ENCODE measurements at places on chromosomes 2 and 18. TPM values are rescaled to one million over a fixed set of nuclear protein-coding genes. Genes with fewer than 3 reads are reported as not detected.
A peak's percentile ranks its signal among the peaks of the same experiment; 100 is the strongest.

MPP4 gene
- polyA plus RNA-seq, result 5.9 TPM

KLHL41 gene
- 0.17 TPM for polyA plus RNA-seq

FSIP2 gene
- polyA plus RNA-seq, result 0.17 TPM

DNA sequence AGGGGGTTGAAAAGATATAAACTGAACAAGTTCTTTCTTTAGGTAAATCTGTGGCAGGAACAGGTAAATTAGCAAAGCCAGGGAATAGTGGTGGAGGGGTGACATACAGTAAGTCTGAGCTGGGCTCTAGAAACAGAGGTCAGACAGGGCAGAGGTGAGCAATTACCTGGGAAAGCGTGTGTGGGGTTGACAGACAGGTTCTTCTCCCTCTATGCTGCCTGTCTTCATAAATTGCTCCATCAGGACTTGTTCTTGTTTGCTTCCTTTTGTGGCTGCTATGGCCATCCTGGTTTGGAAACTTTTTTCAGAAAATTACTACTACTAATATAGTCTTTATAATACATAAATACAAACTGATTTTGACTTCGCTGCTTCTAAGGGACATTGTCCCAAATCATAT lies 3.4 kb upstream of the ANKRD12 start:
- DNase-seq, result no peak

- peak; percentile 75 for DNase-seq
Observed at GRCh38 chr18:3903337-3903736, 453.4 kb downstream of the TGIF1 start.

- no peak for DNase-seq
Observed at GRCh38 chr2:190618030-190618429, 30.9 kb upstream of the NAB1 start.

- no peak for DNase-seq
Observed at GRCh38 chr18:45686891-45687611, 36.9 kb upstream of the SLC14A1 start.

GRCh38 chr18:36451454-36452251 lies 154.1 kb downstream of the FHOD3 start:
- DNase-seq, result no peak
